ENCODE measurements at places on chromosomes 7 and 10.

- DNase-seq: no peak
Measured at GRCh38 chr10:75211007-75211691, 553 bp downstream of the VDAC2 start.

DNA sequence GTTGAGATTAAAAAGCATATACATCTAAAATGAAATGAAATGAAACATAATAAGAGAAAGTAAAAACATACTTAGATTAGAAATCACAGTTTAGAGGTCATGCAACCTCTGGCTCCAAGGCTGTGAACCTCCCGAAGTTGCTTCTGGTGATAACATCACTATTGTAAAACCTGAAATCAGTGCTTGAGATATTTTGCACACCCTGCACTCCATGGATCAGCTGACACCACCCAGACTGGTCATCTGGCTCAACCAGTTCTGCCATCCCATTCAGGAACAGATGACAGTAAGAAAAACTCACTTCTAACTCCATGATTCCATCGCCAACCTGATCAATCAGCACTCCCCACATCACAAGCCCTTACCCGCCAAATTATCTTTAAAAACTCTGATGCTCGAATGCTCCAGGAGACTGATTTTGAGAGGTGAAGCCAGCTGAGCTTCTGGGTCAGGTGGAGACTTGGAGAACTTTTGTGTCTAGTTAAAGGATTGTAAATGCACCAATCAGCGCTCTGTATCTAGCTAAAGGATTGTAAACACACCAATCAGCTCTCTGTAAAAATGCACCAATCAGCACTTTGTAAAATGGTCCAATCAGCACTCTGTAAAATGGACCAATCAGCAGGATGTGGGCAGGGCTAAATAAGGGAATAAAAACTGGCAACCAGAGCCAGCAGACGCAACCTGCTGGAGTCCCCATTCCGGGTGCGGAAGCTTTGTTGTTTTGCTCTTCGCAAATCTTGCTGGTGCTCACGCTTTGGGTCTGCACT, 162.6 kb upstream of the MAGI2 start:
- no peak for DNase-seq

DNA sequence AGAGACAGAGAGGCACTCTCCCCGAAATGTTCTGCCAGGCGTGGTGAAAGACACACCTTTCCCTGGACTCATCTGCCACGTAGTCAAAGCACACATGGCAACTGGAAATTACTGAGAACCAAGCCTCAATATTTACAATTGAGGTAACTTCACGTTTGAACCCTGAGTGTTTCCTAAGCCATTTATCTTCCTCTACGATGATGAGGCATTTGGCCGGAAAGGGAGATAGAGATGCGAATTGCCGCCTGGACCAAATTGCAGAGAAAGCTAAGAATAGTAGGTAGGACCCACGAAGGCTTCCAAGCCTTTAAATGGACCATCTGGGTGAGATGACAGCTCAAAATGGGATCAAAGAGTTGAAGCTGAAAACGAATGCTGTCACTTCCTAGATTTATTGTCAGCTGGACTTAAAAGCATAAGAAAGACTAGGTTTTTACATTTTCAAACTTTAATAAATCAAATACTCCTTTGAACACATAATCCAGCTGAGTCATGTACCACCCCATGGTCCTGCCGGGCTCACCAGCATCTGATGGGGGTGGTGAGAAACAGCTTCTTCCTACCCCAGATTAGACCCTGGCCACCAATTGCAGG, 135.6 kb upstream of the LYZL2 start:
- no peak for DNase-seq

GRCh38 chr10:69826094-69826493, 24.4 kb downstream of the COL13A1 start:
- DNase-seq: no peak

GRCh38 chr10:31134311-31134952, 102.8 kb upstream of the ZNF438 start:
- DNase-seq: peak; percentile 81

DNA sequence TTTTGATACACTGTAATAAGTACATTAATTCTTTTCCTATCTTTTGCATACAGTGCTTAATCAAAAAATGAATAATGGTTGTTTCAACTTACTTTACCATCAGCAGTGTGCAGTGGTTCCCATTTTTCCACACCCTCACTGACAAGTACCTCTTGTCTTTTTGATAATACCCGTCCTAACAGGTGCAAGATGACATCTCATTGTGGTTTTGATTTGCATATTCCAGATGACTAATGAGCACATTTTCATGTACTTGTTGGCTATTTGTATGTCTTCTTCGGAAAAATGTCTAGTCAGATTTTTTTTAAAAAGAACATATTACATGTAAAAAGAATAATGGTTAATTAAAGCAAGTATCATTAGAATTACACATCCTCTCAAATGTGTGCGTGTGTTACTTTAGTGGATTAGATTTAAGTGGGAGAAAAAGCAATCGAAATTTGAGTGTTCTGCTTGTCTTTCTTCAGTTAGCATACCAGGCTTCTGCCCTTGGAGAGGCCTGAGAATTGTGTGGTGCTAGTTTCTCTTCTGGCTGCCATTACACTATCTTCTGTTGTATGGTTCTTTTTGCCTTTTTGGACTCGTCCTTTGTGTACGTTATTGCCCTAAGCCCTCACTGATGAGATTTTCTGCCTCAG, 291.2 kb downstream of the AUTS2 start:
- no peak for DNase-seq

GRCh38 chr7:30717181-30717580, 34.8 kb upstream of the INMT start:
- no peak for DNase-seq

DNA sequence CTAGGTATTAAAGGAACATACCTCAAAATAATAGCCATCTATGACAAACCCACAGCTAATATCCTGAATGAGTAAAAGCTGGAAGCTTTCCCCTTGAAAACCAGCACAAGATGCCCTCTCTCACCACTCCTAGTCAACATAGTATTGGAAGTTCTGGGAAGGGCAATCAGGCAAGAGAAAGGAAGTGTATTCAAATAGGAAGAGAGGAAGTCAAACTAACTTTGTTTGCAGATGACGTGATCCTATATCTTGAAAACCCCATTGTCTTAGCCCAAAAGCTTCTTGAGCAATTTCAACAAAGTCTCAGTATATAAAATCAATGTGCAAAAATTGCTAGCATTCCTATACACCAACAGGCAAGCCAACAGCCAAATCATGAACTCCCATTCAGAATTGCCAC, 131.3 kb downstream of the FANK1 start:
- no peak for DNase-seq

DNA sequence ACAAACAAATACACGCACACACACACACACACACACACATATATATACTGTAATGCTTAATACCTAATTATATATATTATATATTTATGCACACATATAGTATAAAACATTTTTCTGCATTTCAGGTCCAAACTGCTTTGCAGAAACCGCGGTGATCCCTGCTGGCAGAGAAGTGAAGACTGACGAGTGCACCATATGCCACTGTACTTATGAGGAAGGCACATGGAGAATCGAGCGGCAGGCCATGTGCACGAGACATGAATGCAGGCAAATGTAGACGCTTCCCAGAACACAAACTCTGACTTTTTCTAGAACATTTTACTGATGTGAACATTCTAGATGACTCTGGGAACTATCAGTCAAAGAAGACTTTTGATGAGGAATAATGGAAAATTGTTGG, 138.5 kb downstream of the VWC2 start:
- DNase-seq: no peak

GRCh38 chr7:146655928-146656797, 539.6 kb downstream of the CNTNAP2 start:
- DNase-seq: no peak

DNA sequence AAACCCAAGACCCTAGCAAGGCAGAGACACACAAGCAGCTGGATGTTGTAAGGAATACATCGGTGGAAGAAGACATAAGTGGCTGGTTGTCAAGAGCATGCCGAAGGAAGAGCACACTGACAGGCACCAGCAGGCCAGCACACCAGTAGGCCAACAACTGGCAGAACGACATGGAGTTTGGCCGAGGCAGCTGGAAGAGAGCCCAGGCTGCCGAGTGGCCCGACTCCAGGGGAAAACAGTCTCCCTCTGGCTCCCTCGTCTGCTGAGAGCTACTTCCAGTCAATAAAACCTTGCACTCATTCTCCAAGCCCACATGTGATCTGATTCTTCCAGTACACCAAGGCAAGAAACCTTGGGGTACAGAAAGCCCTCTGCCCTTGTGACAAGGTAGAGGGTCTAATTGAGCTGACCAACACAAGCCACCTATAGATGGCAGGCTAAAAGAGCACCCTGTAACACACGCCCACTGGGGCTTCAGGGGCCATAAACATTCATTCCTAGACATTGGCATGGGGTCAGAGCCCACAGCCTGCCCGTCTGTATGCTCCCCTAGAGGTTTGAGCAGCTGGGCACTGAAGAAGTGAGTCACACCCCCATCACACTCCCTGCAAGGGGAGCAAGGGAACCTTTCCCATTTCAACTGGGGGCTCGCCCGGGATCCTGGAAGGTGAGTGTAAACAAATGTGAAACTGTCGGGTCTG, 14.7 kb upstream of the TNS3 start:
- no peak for DNase-seq

DNA sequence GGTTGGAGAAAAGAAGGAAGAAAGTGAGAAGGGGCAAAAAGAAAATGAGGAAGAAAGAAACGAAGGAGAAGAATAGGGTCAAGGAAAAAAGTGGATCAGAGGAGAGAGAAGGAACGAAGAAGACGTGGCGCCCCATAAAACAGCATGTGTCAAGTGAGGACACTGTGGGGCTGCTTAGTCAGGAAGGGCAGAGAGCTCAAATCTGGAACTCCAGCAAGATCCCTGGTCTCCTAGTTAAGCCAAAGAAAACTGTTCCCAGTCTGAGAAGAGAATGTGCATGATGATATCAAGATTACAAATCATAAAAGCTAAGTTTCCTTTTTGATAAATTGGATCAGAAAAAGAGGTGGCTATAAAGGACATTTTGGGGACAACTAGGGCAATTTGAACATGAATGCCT, 33.0 kb downstream of the CREB3L2 start:
- no peak for DNase-seq

GRCh38 chr7:3482147-3482921, 181.3 kb downstream of the SDK1 start:
- DNase-seq: no peak

- DNase-seq: no peak
Measured at GRCh38 chr7:127983804-127984332, 47.4 kb downstream of the LRRC4 start.

DNA sequence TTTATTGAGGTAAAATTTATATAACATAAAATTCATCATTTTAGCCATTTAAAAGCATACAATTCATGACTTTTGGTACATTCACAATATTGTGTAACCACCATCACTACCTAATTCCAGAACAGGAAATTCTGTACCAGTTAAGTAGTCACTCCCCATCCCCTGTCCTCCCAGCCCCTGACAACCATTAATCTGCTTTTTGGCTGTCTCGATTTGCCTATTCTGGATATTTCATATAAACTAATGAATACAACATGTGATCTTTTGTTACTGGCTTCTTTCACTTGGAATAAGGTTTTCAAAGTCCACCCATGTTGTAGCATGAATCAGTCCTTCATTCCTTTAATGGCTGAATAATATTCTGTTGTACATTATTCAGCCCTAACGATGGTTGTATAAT, 115.6 kb upstream of the KLF14 start:
- no peak for DNase-seq

- DNase-seq: no peak
Measured at GRCh38 chr10:131116991-131117375, 194.5 kb downstream of the TCERG1L start.

DNA sequence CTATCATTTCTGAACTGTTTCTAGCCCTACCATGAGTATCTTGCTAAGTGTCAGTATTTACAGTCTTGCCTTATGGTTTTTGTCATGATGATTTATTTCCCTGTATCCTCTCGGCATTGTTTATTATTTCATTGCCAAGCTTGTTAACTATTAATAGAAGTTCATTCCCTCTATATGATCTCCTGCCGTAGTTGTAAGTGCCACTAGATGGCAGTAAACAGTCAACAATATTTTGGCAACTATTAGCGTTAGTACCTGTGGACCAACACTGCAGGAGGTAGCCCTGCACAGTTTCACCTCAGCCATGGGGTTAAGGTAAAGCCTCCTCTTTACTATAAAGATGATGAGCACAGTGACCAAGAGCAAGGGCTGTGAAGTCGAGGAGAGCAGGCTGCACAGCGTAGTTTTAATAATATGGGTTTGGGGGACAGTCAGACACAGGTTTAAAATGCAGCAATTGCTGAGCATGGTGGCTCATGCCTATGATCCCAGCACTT, 26.1 kb upstream of the CCNJ start:
- peak; percentile 13 for DNase-seq

GRCh38 chr10:132496360-132497062, 41.1 kb upstream of the INPP5A start:
- DNase-seq: no peak

GRCh38 chr10:102633287-102633686, 11.0 kb upstream of the TRIM8 start:
- no peak for DNase-seq

- no peak for DNase-seq
Measured at GRCh38 chr7:43244232-43244631, 131.8 kb downstream of the HECW1 start.

- no peak for DNase-seq
Measured at GRCh38 chr10:31584098-31584631, 265.1 kb downstream of the ZEB1 start.

DNA sequence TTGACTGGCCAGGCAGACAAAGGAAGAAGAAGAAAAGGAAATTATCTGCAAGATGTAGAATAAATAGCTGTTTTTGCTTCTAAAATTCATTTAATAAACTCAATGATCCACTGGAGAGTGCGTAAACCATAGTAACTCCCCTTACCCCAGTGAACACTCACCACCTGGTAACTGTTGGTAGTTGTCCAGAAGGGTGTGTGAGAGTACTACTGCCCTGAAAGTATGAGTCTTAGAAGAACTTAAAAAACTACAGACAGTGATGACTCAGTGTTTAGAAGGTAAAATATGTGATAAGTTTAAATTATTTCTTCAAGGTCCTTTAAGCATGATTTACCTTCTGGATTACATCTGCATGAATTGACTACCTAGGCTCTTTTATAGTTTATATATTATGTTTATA, 53.0 kb upstream of the SEMA3A start:
- DNase-seq: no peak

DNA sequence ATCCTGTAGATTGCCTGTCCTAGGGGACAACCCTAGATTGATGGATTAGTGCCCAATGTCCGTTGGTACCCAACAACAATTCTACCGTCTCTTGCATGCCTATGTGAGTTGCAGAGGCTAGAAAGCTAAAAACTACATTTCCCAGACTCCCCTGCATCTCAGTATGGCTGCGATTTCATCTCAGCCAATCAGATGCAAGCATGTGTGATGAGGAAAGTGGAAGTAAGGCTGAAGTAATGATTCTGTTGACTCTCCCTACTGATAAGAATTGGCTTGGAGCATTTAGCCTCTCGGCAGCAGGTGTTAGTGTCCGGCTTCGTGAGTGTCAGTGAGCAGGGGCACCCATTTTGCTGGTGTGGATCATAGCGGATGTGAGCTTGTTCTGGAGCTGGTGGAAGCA, 171.9 kb downstream of the FGFR2 start:
- no peak for DNase-seq

Data from non-pigmented ciliary epithelial cell (primary cell).